Left lobe of liver (tissue), 2 donors: ENCODE measurements at places on chromosomes 16 and 17.

- DNase-seq, result no peak
These were observed 15.3 kb downstream of the MPP2 start for GRCh38 chr17:43891851-43892646.

DNA sequence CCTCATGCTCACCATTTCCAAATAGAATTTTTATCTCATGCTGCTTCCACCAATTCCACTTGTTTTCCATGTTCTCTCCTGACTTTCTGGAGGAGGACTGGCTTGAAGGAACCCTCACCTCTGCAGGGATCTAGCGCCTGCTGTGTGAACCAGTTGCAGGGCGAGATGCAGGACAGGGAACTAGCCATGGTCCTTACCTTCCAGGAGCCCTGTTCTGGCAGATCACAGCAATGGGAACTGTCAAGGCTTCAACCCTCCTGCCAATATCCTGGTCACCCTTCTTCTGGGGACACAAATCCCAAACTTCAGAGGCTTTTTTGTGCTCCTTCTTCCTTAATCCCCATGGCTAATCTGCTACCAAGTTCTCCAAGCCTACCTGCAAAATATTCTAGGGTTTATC, 60.4 kb upstream of the MMP2 start:
- no peak for DNase-seq

DNA sequence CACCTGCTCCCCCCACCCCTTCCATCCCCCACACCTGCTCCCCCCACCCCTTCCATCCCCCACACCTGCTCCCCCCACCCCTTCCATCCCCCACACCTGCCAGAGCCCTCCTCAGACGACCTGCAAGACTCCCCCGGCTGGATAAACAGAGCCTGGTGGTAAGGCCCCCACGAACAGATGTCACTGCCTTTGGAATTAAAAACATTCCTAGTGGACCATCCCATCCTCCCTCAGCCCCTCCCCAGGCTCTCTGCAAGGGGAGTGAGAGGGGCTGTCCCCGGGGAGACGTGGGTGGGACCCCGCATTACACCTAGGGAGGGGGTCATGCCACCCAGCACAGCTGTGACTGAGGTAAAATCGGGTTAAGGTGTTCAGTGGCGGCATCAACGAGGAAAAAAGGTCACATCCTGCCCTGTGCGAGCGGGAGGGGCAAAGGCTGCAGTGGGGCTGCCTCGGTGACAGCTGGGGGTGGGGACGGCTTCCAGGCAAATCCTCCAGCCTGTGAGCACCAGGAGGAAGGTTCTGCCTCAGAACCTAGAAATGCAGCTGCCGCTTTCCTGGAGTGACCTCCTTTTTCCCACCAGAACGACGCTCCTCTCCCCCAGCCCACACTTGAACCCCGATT, 38.7 kb downstream of the TIMM22 start:
- DNase-seq, result no peak

DNA sequence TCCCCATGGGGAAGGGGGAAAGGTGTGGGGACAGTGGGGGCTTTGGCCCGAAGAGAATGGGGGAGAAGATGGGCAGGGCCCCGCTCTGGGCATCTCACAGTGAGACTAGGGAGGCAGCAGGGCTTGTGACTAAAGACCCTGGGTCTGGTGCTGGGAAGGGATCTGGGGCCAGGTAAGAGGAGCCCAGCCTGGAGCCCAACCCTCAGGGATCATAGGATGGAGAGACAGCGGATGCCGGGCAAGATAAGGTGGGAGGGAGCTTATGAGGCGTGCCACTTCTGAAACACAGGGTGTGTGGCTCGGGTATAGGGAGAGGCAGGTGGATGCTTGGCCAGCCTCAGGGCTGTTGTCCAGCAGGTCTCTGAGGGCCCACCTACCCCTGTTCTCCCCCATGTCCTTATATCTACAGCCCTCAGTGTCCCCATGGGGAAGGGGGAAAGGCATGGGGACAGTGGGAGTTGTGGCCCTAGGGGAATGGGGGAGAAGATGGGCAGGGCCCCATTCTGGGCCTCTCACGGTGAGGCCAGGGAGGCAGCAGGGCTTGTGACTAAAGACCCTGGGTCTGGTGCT, 15.4 kb downstream of the USP6 start:
- DNase-seq, result peak; percentile 29

DNA sequence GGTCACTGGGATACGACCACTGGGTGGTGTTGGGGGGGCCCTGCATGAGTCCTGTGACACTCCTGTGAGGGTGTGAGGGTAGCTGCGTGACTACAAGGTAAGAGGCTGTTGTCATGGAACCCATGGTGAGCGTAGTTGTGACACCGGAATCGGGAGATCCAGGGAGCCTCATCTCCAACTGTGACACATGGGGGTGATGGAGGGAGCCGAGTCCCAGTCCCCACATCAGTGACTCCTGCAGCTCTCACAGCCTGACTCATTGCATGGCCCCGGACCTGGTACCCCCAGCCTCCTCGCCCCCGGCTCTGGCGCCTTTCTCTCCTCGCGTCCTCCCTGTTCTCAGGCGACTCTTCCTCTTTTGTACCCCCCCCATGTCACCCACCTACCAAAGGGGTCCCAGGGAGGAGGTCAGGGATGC, 14.2 kb downstream of the CDH16 start:
- DNase-seq, result no peak

DNA sequence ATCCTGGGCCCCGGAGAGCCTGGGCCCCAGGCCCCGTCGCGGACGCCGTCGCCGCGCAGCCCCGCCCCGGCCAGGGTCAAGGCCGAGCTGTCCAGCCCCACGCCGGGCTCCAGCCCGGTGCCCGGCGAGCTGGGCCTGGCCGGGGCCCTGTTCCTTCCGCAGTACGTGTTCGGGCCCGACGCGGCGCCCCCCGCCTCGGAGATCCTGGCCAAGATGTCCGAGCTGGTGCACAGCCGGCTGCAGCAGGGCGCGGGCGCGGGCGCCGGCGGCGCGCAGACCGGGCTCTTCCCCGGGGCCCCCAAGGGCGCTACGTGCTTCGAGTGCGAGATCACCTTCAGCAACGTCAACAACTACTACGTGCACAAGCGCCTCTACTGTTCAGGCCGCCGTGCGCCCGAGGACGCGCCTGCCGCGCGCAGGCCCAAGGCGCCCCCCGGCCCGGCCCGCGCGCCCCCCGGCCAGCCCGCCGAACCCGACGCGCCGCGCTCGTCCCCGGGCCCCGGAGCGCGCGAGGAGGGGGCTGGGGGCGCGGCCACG, 36.8 kb upstream of the ZC3H18 start:
- DNase-seq, result no peak

GRCh38 chr17:57956291-57957119, 1.3 kb upstream of the CUEDC1 start:
- DNase-seq, result no peak

DNA sequence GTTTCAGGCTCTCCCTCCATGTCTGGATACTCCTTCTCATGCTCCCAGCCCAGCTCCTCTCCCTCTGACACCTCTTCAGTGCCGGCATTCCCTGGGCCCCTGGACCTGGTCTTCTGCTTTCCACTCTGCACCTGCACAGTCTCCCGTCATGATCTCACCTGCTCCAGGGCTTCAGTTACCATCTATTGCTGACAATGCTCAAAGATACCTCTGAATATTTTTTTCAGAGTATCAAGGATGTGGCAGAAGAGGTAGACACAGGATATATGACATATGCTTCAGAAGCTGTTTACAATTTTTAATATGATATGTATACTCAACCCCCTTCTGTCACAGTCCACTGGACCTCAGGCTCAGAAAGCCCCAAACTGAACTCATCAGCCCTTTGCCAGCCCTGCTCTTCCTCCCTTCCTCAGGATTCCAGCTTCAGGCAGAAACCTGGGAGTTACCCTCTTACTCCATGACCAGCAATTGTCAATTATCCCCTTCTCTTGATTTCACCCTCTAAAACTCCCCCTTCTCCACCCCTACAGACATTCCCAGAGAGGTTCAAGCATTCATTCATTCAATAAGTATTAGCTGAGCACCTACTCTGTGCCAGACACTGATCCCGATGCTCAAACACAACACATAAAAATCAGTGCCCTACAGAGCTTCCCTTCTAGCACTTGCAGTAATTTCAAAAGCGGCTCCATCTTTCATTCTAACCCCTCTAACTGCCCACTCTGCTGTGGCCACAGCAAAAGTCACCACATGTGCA, 7.8 kb upstream of the MLLT6 start:
- DNase-seq, result no peak

GRCh38 chr16:59975953-59976352, 1241.8 kb upstream of the GOT2 start:
- DNase-seq, result no peak

- DNase-seq, result no peak
These were observed 357.6 kb upstream of the SALL1 start for GRCh38 chr16:51508490-51509212.

GRCh38 chr16:76265434-76266045, 11.7 kb upstream of the CNTNAP4 start:
- DNase-seq, result peak; percentile 48

DNA sequence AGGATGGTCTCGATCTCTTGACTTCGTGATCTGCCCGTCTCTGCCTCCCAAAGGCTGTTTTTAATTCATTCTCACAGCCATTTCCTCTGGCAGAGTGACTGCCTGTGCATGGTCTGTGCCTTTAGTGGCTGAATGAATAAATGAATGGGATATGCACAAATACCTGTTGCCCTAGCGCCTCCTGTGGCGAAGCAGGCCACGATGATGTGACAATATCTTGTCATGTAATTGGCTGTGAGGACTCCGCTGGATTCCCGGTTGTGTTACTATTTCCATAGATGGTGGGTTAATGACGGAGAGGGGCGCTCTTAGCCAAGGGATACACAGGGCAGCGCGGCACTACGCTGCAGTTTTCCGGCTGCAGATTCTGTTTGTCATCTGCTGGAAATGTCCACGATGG, 26.8 kb upstream of the ENDOV start:
- no peak for DNase-seq

- no peak for DNase-seq
These were observed 38.9 kb upstream of the PLCG2 start for GRCh38 chr16:81740169-81740568.

GRCh38 chr16:50369133-50369804, 481 bp upstream of the BRD7 start:
- no peak for DNase-seq

DNA sequence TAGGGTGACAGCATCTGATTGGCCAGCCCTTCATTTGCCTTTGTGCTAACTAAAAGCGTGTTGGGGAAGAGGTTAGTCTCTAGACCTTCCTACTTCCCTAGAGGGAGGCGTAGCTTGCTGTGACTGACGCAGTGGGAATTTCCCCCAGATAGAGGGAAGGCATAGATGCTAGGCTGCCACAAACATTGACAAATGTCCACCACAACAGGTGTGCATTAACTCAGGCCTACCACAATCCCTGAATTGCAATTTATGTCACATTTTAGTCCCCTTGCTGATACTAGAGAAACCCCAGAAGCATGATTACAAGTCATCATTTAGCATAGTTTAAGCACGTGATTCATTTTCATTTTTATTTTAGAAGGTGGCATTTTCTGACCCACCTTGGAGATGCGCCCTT, 76.3 kb upstream of the WSB1 start:
- DNase-seq, result no peak

GRCh38 chr17:58993311-58993710, 113.4 kb downstream of the TRIM37 start:
- peak; percentile 61 for DNase-seq

DNA sequence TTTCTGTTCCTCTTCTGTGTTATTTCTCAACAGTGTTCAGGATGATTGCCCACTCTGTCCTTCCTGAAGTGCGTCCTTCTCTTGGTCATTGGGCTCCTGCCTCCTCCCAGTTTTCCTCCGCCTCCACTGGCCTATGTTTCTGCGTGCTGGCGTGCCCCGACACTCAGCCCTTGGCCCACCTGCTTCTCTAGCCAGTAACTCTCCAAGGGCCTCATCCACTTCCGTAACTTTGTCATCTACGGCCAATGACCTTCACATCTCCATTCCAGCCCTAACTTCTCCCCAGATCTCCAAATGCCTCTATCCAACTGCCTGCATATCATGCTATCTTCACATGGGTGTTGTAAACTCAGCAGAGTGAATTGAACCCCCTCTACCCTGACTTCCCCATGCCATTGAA, 39.6 kb upstream of the RPL38 start:
- DNase-seq, result no peak

DNA sequence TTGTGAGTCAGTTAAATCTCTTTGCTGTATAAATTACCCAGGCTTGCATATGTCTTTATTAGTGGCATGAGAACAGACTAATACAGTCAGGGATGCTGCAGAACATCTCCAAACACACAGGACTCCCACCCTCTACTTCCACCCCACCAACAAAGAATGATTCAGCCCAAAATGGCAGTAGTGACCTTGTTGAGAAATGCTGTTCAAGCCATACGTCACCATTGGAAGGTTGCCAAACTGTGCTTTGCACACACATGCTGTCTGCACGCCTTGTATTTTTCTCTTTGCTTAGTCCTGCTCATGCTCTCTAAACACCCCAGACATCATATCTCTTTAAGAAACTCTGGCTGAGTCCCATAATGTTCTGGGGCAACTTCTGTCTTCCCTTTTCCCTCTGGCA, 589.6 kb downstream of the WWOX start:
- DNase-seq, result no peak

DNA sequence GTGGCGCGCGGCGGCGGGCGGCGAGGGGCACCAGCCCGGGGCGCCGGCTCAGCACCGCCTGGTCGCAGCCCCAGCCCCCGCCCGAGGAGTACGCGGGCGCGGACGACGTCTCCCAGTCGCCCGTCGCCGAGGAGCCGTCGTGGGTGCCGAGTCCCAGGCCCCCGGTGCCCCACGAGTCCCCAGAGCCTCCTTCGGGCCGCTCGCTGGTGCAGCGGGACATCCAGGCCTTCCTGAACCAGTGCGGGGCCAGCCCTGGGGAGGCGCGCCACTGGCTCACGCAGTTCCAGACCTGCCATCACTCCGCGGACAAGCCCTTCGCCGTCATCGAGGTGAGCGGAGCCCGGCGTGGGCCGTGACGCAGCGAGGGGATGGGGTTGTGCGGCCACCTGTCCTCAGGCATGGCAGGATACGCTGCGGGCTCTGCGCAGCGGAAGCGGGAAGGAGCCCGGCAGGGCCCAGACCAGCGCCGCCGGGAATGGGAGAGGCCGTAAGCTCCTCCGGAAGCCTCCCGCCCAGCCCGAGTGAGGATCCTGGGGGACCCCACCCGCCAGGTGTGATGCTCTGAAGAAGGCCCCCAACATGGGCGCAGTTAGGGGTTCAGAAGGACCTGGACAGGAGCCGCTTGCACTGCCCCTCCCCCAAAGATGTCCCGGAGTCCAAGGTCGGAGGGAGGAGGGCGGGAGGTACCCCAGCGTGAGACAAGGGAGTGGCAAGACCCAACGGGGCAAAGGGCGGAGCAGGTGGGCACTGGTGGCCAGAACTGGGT, 522 bp downstream of the NAGS start:
- peak; percentile 87 for DNase-seq

GRCh38 chr17:43026595-43026994, 1.6 kb downstream of the RND2 start:
- DNase-seq, result no peak

- no peak for DNase-seq
These were observed at the start of gene CENPT for GRCh38 chr16:67847064-67847861. Gene CENPT, minus strand, starts transcription at chr16:67847693. Its CDS starts 13,834 bp downstream, at chr16:67833859.

GRCh38 chr17:33679595-33679994, 386.5 kb upstream of the ASIC2 start:
- no peak for DNase-seq

GRCh38 chr16:62709794-62710193, 673.6 kb upstream of the CDH8 start:
- no peak for DNase-seq
